HCT116 (cell line): ENCODE measurements at places on chromosomes 2 and 18.

- no peak for DNase-seq
Measured at GRCh38 chr2:146997488-146997887, 847.3 kb upstream of the ACVR2A start.

DNA sequence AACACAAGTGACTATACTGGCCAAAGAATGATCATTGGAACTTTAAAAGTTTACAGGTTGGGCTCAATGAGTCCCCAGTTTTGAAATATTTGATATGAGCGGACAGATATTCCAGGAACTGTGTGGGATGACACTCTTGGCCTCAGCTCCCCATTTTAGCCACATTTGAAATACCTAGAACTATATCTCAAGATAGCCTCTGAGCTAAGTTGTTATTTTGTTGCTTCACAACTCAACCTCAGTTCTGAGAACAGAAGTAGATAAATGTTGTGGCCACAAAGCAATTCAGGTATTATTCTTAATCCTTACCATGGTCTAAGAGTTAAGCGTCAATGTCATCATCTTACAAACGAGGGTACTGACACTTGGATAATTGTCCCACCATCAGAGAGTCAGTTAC is 172.2 kb upstream of the SETBP1 start:
- no peak for DNase-seq

- DNase-seq: no peak
Measured at GRCh38 chr2:165281387-165281786, 42.2 kb downstream of the SCN2A start.

GRCh38 chr2:211128287-211128686 is 571.9 kb downstream of the CPS1 start:
- no peak for DNase-seq

DNA sequence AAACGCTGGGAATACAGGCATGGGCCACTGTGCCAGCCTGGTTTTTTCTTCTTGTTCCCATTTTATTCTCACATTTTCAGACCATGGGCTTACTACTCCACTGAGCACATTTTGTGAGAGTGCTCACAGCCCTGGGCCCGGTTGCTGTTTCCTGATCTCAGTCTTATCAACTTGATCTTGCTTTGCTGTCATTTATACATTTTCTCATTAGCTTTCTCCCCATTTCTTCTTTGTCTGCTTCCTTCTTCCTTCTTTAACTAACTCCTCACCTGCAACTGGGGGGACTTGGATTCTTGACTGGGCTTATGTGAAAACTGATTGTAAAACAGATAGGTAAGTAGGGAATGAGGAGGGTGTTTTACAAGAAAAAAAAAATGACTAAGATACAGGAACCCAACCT is 117.3 kb downstream of the PLB1 start:
- DNase-seq: no peak

GRCh38 chr2:37838541-37839167 is 86.4 kb upstream of the RMDN2 start:
- DNase-seq: no peak

- no peak for DNase-seq
Measured at GRCh38 chr2:126720638-126721037, 64.7 kb downstream of the GYPC start.

DNA sequence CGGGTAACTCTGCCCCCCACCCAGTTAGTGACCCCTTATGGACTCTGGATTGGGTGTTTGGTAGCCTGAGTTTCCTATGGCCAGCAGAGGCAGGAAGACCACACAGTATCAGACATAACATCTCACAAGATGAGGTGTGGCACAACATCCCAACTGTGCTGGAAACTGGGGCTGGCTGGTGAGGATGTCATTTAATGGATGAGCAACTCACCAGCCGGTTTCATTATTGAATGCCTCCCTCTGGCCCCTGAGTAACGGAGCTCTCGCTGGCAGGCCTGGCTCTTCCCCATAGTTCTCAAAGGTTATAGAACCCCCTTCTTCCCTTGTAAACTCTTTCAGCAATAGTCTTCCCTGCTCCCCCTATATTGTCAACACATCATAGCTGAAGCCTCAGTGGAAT is 195.0 kb downstream of the BCL11A start:
- DNase-seq: no peak

DNA sequence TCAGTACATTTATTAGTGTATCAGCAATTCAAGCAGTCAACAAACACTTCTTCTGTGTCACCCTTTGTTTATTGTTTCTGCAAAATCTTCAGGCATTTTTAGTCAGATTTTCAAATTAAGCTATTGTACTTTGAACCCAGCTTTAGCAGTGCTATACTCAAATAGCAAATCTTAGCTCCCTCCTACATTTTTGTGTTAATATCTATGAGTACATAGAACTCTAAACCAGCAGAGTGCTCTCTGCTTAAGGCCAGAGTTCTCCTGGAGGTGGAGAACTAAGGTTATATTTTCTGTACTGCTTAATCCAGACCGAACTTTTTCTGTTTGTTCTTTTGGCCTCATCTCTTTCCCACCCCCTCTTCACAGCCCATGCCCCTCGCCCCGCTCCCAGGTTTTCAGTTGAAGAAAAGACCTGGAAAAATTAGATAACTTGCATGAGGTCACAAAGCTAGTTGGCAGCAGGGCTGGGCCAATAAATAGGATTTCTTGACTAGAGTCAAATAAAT is 29.2 kb upstream of the SCN1A start:
- no peak for DNase-seq

DNA sequence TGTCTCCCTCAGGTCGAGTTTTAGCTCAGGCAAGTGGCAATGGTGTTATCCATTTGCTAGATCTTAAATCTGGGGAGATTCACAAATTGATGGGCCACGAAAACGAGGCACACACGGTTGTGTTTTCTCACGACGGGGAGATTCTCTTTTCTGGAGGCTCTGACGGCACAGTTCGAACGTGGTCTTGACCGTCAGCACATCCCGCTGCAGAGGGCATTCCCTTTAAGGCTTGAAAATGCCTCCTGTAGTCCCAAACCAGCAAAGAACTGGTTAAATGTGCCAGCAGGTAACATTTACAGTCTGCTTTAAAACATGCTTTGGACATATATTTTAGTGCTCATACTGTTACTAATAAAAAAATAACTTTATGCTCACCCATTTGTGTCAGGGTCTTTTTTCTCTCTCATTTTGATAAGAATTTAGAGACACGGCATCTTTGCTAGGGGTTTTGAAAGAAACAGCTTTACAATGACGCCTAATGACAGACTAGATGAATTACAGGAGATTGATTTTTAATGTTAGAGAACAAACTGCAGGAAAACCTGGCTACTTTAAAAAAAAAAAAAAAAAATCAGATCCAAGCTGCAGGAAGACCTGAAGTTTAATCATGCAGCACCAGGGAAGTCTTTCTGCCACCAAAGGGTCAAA is 602 bp upstream of the VWC2L start:
- no peak for DNase-seq

DNA sequence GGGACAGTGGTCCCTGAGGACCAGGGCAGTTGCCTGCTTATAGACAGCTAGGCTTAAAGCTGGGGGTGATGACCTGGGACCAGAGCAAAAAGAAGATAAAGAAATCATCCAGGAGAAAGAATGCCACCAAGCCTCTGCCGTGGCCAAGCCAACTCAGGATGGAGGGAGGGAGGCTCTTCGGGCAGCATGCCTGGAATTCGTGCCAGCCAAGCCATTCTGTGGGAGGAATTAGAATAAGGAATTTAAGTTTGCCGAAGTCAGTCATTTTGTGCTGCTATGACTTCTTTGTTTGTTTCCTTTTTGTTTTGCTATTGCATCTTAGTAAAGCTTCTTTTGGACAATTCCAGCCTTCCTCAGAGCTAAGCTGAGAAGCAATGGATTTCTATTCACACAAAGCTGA is 124.1 kb downstream of the EN1 start:
- DNase-seq: no peak

DNA sequence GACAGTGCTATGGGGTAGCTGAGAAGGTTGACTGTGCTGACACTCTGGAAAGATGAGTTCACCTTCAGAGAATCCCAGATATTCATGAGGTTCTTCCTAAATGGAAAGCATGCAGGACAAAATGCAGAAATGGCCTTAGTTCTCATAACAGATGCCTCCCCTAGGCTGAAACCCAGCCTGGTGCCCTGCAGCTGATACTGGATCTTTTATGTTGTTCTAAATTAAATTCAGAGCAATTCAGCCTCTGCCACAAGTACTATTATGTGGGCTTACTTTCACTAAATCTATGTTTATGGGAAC is 172.0 kb upstream of the SERPINE2 start:
- DNase-seq: no peak

DNA sequence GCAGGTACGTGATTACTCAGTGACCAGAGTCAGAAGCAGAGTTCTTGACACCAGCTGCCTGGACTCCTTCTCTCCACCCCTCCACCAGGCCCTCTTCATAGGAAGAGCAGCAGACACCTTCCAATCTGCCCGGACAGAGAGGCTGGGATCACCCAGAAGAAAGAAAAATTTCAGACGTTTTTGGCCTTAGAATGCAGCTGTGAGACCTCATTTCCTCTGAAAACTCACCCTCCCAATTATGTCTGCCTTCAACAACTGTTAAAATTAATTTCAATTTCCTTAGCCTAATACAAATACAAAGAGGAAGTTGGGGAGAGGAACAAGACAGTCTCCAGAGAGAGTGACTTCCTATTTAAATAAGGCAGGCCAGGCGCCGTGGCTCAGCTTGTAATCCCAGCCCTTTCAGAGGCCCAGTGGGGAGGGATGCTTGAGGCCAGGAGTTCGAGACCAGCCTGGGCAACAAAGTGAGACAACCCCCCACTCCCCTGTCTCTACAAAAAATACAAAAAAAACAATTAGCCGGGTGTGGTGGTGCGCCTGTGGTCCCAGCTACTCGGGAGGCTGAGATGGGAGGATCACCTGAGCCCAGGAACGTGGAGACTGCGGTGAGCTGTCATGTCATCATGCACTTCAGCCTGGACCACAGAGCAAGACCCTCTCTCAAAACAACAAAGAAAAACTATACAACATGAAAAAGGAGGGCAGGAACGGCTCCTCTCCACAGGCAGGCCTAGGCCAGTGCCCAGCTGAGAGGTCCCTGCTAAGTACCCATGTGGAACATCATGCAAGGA is 1.6 kb downstream of the SLC66A2 start:
- DNase-seq: no peak

- DNase-seq: no peak
Measured at GRCh38 chr2:128745946-128746345, 427.3 kb upstream of the HS6ST1 start.

DNA sequence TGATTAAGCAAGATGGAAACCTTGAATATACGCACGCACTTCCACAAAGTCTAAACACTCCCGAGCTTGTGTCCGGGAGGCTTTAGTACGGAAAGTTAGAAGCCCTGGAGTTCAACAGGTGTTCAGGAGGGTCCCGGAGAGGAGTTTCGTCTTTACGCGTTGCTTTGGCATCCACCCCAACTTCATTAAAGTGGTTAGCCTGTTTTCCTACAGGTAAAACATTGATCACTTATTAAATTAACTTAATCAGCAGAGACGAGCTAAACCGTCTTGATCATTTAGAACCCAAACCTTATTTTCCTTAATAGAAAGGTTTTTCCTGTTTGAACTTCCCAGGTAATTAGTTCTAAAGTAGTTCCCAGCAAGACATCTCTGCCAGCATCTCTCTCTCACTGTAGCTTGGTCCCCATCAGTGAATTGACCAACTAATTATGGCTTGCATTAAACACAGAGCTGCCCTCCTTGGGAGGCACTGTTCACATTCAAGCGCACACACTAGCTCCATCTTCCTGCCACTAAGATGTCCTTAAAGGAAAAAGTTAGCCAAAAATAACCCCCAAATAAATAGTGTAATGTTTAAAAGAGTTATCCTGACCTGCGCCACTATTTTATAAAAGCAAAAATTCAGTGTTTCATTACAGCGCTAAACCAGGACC is 1.4 kb downstream of the NPAS2 start:
- no peak for DNase-seq

- DNase-seq: no peak
Measured at GRCh38 chr2:47300609-47301276, 102.2 kb upstream of the MSH2 start.

GRCh38 chr2:231296401-231296974 is 98.1 kb downstream of the ARMC9 start:
- no peak for DNase-seq

DNA sequence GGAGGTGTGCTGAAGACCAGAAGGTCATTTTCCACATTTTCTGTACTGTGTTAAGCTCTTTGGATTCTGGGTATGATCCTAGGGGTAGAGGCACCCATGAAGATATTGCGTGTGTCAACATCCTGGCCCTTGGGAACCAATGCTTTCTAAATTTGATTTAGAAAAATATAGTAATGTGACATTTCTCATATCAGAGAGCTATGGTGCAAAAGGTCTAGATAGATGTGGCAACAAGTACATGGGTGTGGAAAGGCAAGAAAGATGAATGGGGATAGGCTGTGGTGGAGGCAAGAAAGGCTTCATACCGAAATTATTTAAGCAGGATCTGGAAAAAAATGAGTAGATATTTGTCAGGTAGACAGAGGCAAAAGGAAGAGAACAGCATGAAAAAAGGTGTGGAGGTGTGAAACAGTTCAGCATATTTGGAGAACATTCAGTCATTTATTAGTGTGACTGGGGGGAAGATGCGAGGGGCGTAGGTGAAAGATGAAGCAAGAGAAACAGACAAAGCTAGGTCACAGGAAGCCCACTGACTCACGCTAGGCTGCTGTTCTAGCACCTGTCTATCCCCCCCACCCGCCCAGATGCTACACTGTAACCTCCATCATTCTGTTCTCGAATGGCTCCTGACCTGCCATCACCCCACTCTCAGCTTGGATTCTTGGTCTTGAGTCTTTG is 11.7 kb downstream of the DOK1 start:
- DNase-seq: no peak

DNA sequence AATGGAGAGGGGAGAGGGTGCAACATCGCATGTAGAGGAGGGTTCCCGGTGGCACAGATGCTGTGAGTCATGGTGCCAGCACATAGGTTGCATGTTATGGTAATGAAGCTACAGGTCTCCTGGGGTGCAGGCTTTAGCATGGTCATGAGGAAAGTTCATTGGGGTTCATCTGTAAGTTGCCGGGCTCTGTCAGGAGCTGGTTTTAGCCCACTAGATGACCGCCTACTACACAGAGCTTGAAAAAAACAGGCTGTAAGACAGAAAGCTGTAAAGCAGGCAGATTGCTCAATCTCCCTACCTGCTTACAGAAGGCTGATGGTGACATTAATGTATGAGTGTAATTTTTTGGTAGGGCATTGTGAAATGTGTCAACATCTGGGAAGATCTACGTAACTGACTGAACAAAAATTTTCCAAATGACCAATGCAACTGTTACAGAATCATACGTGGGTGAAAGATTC is 23.9 kb downstream of the DYSF start:
- no peak for DNase-seq

GRCh38 chr2:137800386-137800785 is 163.9 kb upstream of the HNMT start:
- DNase-seq: no peak

GRCh38 chr2:226649201-226649600 is 150.4 kb downstream of the IRS1 start:
- no peak for DNase-seq
